ENCODE measurements at places on chromosomes 4 and X.

DNA sequence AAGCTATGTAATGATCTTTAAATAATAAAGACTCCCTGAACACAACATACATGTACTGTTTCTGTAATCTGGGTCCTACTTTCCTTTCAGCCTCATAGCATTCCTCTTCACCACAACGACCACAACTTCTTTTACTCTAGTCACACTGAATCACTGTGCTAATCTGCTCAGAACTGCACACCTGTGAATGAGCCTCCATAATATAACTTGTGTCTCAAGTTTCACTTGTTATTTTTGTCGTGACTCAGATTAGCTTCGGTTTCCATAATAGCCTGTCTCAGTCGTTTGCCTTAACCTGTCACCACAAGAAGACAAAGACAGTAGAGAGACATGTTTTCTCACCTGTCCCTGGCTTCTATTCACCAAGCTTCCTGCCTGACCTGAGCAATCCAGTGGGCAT, 61.8 kb downstream of the MAGED1 start:
- DNase-seq: no peak

DNA sequence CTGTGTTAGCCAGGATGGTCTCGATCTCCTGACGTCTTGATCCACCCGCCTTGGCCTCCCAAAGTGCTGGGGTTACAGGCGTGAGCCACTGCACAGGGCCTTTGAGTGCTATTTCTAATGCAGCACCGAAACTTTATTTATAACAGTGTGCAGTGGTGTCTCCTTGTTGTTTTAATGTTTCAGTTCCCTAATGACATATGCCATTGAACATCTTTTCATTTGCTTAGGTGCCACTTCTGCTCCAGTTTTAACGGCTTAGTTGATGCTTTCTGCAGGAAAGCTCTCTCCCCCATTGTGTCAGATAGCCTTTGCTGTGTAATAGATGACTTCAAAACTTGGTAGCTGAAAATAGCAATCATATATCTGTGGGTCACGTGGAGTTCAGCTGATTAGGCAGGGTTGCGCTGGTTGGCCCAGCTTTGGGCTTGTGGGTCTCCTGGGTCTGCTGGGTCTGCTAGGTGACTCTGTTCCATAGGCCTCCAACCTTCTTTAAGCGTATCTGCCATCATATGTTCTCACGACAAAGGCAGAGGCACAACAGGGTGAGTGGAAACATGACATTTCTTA, 76.4 kb upstream of the SHISA3 start:
- DNase-seq: no peak

- no peak for DNase-seq
These were observed 56.0 kb upstream of the RELL1 start for GRCh38 chr4:37742149-37742548.

DNA sequence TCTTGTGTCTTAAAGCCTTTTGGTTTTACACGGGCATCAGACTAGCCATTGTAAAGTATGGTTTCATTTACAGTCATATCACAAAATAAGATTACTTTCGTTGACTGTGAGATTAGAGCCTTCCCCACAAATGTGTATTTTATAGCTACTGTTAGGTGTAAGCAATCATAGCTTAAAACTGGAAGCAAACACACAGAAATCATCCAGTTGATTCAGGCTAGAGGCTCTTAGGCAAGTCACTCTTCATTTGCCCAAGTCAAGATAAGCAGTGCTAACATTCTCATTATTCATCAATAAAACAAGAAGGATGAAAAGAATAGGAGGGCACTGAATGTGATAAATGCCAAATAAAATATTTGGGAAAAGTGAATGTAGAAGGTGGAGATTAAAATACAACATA, 448.7 kb upstream of the FAM241A start:
- DNase-seq: no peak

GRCh38 chr4:101708293-101709039, 82.1 kb upstream of the BANK1 start:
- no peak for DNase-seq

DNA sequence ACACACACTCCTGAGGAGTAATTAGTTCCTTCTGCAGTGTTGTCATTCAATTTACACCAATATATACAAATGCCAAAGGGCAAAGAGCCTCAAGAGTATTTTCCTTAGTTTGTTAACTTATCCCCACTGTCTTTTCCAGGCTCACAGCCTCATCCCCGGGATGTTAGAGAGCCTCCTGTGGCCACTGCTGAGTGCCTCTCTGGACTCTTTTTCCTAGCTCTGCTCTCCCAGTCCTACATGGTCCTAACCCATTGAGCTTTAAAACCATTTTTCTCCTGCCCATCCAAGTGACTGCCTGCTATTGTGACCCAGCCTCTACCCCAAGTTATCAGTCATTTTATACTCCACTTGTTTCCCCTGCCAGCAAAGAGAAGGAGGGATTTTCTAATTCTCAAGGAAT, 23.5 kb upstream of the TTC29 start:
- no peak for DNase-seq

GRCh38 chrX:100600758-100601157, 16.0 kb downstream of the TNMD start:
- no peak for DNase-seq

DNA sequence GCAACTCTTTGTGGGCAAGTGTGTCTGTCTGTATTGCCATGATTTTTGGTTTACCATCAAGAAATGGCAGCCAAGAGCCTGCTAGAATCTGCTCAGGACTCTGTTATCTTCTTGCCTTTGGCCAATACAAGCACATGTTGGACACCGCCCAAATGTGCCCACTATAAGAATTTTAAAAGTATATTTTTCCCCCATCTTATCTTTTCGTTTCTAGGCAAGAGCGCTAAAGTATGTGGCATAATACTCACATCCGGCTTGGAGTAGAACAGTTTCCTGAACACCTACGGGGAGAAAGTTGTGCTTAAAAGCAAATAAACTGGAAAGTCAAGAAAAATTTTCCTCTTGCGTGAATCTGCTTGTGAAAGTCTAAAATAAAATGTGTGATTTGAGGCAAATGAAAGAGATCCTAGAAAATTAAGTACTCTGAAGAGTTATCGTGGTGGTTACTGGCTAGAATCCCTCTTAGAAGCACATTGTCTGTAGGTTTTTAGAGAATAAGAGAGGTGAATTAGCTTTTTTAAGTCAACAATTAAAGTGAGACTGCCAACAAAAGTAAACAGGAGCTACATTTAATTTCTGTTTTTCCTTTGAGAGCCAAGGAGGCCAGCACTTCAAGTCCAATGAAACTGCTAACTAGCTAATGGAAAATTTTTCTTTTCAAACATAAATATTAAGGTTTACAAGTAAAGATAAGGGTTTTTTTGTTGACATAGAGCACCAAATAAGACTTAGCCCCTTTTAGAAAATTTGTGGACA, 220.2 kb downstream of the SOWAHB start:
- no peak for DNase-seq

GRCh38 chr4:38516190-38516589, 147.8 kb upstream of the KLF3 start:
- no peak for DNase-seq

- no peak for DNase-seq
These were observed 37.1 kb upstream of the LEF1 start for GRCh38 chr4:108205859-108206258.

DNA sequence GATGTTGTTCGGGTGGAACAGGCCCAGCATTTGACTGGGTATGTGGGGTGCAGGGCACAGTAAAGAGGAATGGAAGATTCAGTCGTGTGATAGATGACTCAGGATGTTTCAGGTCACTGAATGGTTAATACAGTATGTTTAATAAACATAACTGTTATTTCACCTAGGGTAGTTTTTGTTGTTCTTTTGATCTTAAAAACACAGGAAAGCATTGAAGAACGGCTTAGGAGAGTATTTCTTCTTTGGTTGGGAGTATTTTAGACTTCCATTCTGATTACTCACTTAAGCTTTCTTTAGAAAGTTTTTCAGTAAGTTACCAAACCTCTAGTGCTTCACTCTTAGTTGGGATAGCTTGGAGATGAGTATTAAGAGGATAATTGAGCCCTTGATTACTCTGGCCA, 62.3 kb downstream of the STAG2 start:
- DNase-seq: no peak

DNA sequence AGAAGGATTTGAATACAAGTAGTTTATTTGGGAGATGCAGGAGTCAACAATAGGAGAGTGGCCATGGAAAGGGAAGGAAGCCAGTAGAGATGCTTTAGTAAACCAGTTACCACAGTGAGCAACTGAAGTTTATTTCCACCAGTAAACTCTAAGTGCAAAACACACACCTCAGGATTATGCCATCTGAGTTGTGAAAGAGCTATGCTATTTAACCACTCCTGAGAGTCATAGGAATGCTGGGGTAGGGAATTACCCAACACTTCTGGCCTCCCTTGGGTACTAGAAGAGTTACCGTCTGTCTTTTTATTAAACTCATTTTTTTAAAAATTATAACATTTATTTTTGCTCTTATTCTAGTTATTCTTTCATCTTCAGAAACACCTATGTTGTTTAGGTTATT, 834.6 kb upstream of the AMOT start:
- no peak for DNase-seq
